ENCODE measurements at places on chromosomes 2 and 18.

GRCh38 chr2:15448250-15448839 lies 112.8 kb downstream of the NBAS start:
- no peak for DNase-seq

DNA sequence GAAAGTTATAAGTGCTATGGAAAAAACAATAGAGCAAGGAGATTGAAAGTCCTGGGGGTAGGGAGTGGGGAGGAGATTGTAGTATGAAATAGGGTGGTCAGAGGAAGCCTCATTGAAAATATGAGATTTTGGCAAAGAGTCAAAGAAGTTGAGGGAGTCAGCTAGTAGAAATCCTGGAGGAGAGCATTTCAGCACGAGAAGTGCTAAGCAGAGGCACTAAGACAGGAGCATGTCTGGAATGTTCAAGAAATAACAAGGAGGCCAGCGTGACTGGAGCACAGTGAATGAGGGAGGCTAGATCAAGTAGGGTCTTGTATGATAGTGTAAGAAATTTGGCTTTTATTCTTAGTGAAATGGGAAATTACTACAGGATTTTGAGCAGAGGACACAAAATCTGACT lies 2.1 kb upstream of the TSPYL6 start:
- DNase-seq, result no peak

GRCh38 chr18:13214609-13215008 lies 4.0 kb upstream of the LDLRAD4 start:
- DNase-seq, result no peak

- no peak for DNase-seq
Observed at GRCh38 chr18:58887613-58887963, 22.9 kb downstream of the ZNF532 start.

DNA sequence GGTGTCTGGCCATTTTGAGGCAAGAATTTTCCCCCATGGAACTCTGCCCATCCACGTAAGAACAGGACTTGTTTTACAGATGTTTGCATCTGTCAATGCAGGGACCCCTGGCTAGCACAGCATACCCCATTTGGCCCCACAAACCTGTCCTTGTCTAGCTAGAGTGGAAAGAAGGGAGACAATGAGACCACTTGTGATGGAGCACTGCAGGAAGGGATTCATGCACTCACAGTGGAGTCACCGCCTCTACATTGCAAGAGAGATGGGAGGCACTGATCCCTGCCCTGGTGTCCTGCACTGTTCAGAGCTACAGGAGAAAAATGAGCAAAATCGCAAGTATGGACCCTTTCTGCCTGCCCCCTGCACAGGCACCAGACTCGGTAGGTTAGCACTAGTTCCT lies 32.5 kb downstream of the NPAS2 start:
- no peak for DNase-seq

GRCh38 chr2:29583104-29583503 lies 338.3 kb downstream of the ALK start:
- no peak for DNase-seq

- no peak for DNase-seq
Observed at GRCh38 chr2:123916531-123916930, 108.6 kb upstream of the CNTNAP5 start.

Data from cortex of kidney (tissue), 1 donor.